ENCODE measurements at places on chromosomes 3 and 15. TPM values are rescaled to one million over a fixed set of nuclear protein-coding genes. Genes with fewer than 3 reads are reported as not detected.
A peak's percentile ranks its signal among the peaks of the same experiment; 100 is the strongest.

Gene MNS1
- polyA plus RNA-seq: not detected

GRCh38 chr3:98778852-98779413 lies 15.8 kb downstream of the ST3GAL6 start:
- no peak overlapping the region for H3K27ac ChIP-seq
- no peak overlapping the region for H3K4me3 ChIP-seq
- DNase-seq: no peak
- no peaks in the 10 kb centered on the region for H3K4me1 ChIP-seq

Gene RGMA
- not detected for polyA plus RNA-seq

- no peaks in the 10 kb centered on the region for H3K4me1 ChIP-seq
- H3K27ac ChIP-seq: no peak overlapping the region
- no peaks in the 10 kb centered on the region for H3K27me3 ChIP-seq
These were observed 622.9 kb upstream of the SGO1 start for GRCh38 chr3:20808864-20809263.

DNA sequence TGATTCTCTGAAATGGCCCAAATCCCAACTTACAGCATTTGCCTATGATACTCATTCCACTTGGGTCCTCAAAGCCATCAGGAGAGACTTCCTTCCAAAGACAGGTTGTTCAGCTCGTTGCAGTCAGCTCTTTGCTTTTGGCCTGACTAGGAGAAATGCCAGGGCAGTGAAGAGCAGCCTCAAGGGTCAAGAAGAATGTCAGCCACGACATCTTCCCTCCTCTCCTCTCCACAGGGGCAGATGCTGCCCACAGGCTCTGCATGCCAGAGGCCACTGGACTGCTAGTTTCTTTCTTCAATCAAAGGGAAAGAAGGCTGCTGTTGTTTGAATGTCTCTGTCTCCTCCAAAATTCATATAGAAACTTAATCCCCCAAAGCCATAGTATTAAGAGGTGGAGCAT lies 201.7 kb upstream of the PFN2 start:
- H3K36me3 ChIP-seq: no peaks in the 10 kb centered on the region
- no peak for DNase-seq
- H3K27ac ChIP-seq: no peak overlapping the region

DNA sequence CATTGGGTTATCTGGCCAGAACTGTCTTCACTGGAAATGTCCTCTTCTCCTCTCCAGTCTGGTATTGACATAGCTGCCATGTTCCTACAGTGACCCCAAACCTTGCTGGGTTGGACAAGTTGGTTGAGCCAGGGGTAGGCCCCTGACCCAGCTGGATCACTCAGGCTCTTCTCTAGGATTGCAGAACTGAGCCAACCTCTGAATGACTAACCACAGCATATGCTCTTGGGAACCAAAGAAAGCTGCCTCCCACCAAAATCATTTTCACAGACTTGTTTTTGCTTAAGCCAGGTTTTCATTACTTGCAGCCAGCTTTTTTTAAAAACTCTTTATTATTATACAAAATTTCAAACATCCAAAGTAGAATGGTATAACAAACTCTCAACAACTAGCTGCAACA lies 41.4 kb downstream of the FSIP1 start:
- H3K4me3 ChIP-seq: no peak overlapping the region
- DNase-seq: no peak
- H3K36me3 ChIP-seq: no peaks in the 10 kb centered on the region
- H3K27ac ChIP-seq: no peak overlapping the region
- no peaks in the 10 kb centered on the region for H3K27me3 ChIP-seq
- no peaks in the 10 kb centered on the region for H3K4me1 ChIP-seq

- H3K4me1 ChIP-seq: no peaks in the 10 kb centered on the region
- no peak overlapping the region for H3K27ac ChIP-seq
- no peaks in the 10 kb centered on the region for H3K27me3 ChIP-seq
- no peak for DNase-seq
These were observed 320.8 kb downstream of the GBE1 start for GRCh38 chr3:81440661-81441060.

Gene FANCD2OS
- polyA plus RNA-seq: not detected

- no peak overlapping the region for H3K27ac ChIP-seq
- no peaks in the 10 kb centered on the region for H3K4me1 ChIP-seq
- no peak for DNase-seq
- H3K27me3 ChIP-seq: no peaks in the 10 kb centered on the region
These were observed 3.4 kb downstream of the PDZRN3 start for GRCh38 chr3:73621388-73621787.

Gene CCDC54
- not detected for polyA plus RNA-seq

DNA sequence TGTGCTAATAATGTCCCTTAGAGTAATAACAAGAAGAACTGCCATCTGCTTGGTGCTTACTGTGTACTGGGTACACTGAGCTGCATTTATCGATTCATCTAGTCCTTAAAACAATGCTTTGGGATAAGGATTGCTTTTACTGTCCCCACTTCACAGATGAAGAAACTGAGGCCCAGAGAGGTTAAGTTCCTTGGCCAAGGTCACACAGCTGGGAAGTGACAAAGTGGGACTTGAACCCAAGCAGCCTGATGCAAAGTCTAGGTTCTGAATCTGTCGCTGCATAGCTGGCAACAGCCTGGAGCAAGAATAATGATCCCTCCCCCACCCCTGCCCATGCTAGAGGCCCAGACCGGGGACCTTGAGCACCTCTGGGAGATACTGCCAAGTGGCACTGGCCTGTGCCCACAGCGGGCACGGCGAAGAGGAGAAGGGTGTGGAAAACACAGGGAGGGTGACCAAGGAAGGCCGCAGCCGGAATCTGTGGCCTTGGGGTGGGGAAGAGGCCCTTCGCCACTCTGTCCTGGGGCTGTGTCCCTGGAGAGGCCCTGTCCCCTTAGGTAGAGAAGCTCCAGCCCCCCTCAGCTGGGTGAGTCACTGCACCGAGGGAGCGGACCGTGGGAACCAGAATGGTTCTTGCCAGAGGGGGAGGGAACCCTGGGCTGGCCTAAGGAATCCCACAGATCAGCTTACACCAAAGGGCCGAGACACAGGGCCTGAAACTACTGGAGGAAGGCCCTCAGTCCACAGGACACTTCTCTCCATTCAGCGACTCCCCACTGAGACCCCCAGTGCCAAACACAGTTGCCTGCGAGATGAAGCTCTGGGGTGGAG lies 3.5 kb downstream of the PLXND1 start:
- no peaks in the 10 kb centered on the region for H3K27me3 ChIP-seq
- no peaks in the 10 kb centered on the region for H3K36me3 ChIP-seq
- H3K4me1 ChIP-seq: no peaks in the 10 kb centered on the region

GRCh38 chr3:35141406-35141805 lies 497.9 kb upstream of the ARPP21 start:
- no peak overlapping the region for H3K4me3 ChIP-seq
- no peaks in the 10 kb centered on the region for H3K36me3 ChIP-seq
- no peaks in the 10 kb centered on the region for H3K4me1 ChIP-seq
- H3K27me3 ChIP-seq: no peaks in the 10 kb centered on the region
- H3K27ac ChIP-seq: no peak overlapping the region

Gene AGBL1
- polyA plus RNA-seq: not detected

DNA sequence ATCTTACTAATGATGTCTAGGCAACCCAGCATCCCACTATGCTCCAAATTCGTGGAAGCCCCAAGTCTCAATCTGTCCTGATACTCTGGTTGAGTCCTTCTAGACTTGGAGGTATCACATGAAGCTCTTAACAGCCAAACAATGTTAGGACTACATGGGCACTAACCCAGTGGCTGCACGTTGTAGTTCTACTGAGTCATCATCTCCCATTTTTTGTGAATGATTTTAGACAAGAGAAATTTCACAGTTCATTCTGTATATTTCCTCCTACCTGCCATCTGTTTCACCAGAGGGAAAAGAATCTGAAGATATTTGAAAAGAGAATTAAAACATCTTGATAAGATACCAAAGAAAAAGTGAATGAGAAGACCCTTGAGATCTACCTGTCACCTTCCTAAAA lies 9.8 kb upstream of the WWTR1 start:
- no peaks in the 10 kb centered on the region for H3K4me1 ChIP-seq
- no peak overlapping the region for H3K27ac ChIP-seq
- H3K4me3 ChIP-seq: no peak overlapping the region

Gene FAM3D
- not detected for polyA plus RNA-seq

Gene GOLGA6B
- not detected for polyA plus RNA-seq

Gene HAUS2
- 30.9 TPM for polyA plus RNA-seq

DNA sequence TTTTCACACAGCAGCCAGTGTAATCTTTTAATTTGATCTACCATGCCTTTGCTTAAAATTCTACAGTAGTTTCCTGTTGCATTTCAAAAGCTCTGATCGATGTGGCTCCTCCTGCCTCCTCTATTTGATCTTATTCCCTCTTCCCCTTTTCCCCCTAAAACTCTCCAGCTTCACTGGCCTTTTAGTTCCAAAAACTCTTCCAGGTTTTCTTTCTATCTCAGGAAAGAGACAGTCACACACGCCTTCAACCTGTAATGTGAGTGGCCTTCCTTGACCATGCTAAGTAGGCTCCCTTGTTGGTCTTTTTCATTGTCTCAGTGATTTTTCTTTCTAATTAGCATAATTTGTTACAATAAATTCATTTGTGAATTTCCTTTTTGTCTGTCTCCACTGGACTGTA lies 985 bp downstream of the TEX9 start:
- H3K27ac ChIP-seq: no peak overlapping the region
- DNase-seq: no peak
- no peaks in the 10 kb centered on the region for H3K36me3 ChIP-seq

DNA sequence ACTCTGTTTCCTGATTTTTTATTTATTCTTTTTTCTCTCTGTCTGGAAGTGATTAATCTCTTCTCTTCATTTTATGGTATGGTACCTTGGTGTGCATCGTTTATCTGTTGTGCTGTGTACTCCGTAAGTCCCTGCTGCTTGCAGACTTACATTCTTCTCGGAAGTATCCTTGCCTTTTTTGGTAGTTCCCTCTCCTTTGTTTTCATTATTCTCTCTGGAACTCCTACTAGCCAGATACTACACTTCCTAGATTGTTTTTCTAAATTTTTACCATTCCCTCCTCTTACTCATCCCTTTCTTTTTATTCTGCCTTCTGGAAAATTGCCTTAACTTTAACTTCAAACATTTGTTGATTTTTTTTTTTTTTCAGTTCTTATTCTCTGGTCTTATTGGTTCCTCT lies 27.2 kb downstream of the PIK3CA start:
- H3K36me3 ChIP-seq: no peaks in the 10 kb centered on the region
- H3K27me3 ChIP-seq: no peaks in the 10 kb centered on the region
- peaks cover 21% of the 10 kb centered on the region for H3K4me1 ChIP-seq
- H3K27ac ChIP-seq: no peak overlapping the region

Gene MUSTN1
- polyA plus RNA-seq: not detected

DNA sequence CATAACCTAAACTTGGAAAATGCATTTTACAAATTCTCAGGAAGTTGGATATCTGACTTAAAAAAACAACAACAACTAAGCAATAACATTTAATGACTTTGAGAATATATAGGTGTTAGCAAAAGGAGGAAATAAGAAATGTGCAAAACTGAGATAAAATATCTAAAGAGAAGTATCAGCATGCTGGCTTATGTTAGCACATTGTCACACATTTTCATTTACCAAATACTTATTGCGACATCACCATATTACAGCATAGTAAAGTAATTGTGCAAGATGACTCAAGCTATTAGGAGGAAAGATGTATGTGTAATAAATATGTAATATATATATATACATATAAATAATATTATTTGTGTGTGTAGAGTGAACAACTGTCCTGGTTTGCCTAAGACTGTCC lies 9.2 kb downstream of the PTX3 start:
- no peak for DNase-seq
- no peaks in the 10 kb centered on the region for H3K27me3 ChIP-seq
- H3K4me3 ChIP-seq: no peak overlapping the region
- H3K36me3 ChIP-seq: no peaks in the 10 kb centered on the region
- H3K27ac ChIP-seq: no peak overlapping the region
- no peaks in the 10 kb centered on the region for H3K4me1 ChIP-seq

GRCh38 chr3:73259291-73259690 lies 197.8 kb downstream of the EBLN2 start:
- H3K4me3 ChIP-seq: no peak overlapping the region
- H3K27ac ChIP-seq: no peak overlapping the region
- H3K4me1 ChIP-seq: no peaks in the 10 kb centered on the region
- H3K27me3 ChIP-seq: no peaks in the 10 kb centered on the region
- DNase-seq: no peak

DNA sequence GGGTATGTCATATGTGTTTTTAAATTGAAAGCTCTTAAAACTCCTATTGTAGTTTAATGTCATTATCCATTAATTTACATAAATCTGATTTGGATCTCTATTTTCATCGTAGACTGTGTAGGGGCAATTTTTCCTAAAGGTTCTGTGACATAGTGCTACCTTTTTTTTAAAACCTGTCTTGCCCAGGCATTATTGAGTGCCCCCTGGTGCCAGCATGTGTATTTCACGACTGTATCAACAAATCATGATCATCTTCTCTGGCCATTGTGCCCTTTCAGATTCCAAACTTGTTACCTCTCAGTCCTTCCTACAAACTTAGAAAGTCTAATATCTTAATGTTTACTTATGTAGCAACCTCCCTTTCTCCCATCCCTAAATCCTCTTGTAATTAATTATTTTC lies 97.2 kb upstream of the FLNB start:
- no peak overlapping the region for H3K4me3 ChIP-seq
- H3K27me3 ChIP-seq: no peaks in the 10 kb centered on the region
- DNase-seq: no peak
- no peak overlapping the region for H3K27ac ChIP-seq
- H3K36me3 ChIP-seq: peaks cover 5% of the 10 kb centered on the region

- H3K27ac ChIP-seq: no peak overlapping the region
- no peaks in the 10 kb centered on the region for H3K27me3 ChIP-seq
- H3K4me3 ChIP-seq: no peak overlapping the region
- DNase-seq: no peak
These were observed 114.0 kb downstream of the LRRC28 start for GRCh38 chr15:99365242-99365641.

Gene HMCES
- 85.3 TPM for polyA plus RNA-seq

DNA sequence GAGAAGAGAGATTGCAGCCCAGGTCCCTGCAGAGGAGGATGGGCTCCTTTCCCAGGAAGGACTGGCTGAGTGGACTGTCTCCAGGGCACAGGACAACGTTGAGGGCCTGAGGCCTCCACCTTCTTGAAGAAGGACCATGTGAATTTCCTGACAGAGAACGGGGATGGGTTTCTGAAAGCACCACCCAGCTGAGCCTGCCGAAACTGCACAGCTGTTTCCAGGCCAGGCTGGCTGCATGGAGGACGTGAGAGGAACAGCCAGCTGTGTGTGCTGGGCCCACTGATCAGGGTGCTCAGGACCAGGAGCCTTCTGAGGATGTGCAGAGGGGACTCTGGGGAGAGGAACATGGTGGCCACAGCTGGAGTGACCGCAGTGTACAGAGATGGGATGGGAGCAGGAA lies 39.2 kb downstream of the HMCES start:
- H3K27me3 ChIP-seq: no peaks in the 10 kb centered on the region
- H3K27ac ChIP-seq: no peak overlapping the region
- DNase-seq: no peak

- peak overlapping the region; percentile 92 for H3K27ac ChIP-seq
- no peak for DNase-seq
- H3K27me3 ChIP-seq: no peaks in the 10 kb centered on the region
- peaks cover 42% of the 10 kb centered on the region for H3K4me1 ChIP-seq
These were observed 2.3 kb downstream of the SETD5 start for GRCh38 chr3:9399746-9400145.

Gene MESP2
- polyA plus RNA-seq: not detected
